ENCODE measurements at places on chromosomes 2 and 18.

GRCh38 chr2:129922571-129923264, 56.7 kb upstream of the RAB6C start:
- no peak for DNase-seq

- DNase-seq: no peak
Measured at GRCh38 chr18:75390854-75391253, 36.6 kb downstream of the SMIM21 start.

GRCh38 chr2:143029141-143029540, 100.1 kb upstream of the ARHGAP15 start:
- DNase-seq: no peak

- no peak for DNase-seq
Measured at GRCh38 chr18:25287106-25287505, 64.9 kb downstream of the ZNF521 start.

GRCh38 chr2:127479866-127480743, 46.2 kb downstream of the IWS1 start:
- DNase-seq: no peak

DNA sequence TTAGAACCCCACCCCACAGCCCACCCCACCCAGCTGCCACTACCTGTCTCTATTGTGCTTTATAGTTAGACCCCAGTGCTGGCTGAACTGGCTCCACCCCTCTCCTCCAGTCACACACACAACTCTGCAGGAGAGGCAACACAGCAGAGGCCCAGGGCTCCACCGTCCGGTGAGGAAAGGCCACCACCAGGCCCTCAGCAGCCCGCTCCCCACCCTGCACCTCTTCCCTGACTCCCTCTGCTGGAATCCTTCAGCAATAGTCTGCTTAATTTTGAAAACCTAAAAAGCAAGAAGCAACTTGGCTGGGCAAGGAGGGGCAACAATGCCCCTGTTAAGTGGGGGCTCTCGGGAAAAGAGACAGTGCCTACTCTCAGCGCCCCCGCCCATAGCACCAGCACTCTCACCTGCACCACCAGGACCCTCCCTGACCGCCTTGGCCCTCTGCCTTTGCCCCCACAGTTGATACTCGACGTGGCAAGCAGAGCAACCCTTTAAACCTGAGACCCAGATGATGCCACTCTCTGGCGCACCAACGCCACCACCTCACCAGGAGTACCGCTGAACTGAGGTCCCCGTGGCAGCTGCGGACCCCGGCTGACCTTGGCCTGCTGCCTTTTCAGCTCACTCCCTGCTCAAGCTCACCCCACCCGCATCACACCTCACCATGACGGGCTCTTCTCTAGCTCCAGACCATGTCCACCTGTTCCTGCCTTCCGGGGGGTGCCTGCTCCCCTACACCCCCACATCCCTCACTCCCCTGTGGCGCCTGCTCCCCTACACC, 45.7 kb downstream of the NDUFA10 start:
- DNase-seq: no peak

GRCh38 chr2:207135340-207135739, 30.4 kb downstream of the KLF7 start:
- DNase-seq: no peak

DNA sequence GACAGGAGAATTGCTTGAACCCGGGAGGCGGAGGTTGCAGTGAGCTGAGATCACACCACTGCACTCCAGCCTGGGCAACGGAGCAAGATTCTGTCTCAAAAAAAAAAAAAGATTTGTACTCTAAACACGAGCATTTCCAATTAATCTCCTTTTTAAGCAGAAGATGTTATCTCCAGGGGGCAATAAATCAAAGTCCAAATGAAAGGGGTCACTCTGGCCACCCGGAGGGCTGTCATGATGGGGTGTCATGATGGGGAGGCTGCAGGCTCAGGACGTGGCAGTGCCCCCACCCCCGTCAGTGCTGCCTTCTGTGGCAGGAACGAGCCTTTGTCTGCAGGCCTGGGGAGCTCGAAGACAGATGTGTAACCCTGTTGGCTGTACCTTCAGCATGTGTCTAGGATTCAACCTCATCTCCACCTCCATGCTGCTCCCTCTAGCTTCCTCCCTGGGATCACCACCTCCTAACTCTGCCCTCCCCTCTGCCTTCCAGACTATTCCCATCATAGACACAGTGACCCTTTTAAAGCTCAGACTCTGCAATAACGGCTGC, 76.9 kb upstream of the YWHAQ start:
- no peak for DNase-seq

GRCh38 chr2:133644846-133645245, 76.6 kb upstream of the NCKAP5 start:
- DNase-seq: no peak

DNA sequence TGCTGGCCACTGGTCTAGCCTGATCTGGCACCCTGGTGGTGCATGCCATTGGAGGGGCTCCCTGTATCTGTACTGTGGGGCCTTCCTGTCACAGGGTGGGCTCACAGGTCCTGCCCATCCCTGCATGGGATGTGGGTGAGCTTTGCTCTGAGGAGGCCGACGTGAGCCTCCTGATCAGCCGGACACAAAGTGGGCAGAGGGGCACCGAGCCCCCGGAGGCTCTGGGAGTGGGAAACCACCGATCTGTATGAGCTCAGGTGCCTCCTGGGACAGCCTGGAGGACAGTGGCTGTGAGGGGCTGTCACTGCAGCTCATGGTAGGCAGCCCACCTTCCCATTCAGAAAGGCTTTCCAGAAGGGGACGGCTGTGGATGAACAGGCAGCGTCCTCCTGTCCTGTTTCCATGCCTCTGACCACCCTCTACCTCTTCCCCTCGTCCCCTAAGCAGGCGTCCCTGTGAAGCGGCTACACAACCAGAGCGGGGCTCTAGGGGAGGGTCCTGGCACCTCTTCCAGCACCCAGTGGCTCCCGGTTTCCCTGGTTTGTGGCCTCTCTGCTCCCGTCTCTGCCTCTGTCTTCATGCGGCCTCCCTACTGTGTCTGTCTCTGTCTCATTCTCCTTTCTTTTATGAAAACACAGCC, 112.5 kb upstream of the OTOS start:
- peak; percentile 37 for DNase-seq

DNA sequence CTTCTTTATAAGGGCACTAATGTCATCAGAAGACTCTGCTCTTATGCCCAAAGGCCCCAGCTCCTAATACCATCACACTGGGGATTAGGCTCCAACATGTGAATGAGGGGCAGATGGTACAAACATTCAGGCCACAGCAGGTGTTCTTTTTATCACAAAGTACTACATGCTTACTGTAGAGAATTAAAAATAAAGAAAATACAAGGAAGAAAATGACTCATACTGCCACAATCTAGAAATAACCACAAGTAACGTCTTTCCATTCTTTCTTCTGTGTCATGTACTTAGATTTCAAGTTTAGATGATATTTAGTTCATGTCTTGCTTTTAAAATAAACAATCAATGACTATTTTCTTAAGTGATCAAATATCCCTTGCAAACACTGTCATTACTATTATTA, 100.3 kb upstream of the NEDD4L start:
- DNase-seq: no peak

DNA sequence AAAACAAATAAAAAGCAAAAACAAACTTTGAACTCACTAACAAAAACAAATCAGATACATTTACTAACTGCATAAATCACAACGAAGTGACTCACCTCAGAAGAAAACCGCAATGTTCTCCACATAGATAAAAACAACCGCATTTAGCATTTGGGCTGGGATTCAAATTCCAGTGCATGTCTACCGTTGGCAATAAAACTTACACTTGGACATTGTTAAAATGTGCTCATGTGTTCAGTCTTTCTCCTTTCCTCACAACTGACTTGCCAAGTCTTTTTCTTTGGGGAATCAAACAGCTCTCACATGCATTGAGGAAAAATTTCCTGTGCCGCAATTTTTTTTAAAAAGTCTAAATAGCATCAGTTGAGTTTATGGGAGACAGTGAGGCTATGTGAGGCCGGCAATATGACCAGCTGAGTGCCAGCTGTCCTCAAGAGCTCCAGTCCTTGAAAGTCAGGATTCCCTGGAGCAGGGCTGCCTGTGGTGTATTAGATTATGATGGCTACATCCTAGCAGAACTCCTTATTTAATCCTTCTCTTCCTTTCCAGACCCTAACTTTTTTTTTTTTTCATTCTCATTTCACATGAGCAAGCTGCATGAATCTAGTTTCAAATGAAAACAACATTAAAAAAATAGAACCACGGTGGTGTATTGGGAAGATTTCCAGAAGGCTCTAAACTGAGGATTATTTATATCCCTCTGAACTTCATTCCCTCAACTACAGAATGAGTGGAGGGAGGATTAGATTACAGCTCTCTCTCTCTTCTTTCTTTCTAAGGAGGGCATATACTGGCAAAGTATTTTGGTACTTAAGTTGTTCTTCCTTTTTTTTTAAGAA, 70.2 kb upstream of the MEIS1 start:
- DNase-seq: no peak

- no peak for DNase-seq
Measured at GRCh38 chr18:57084331-57085271, 62.3 kb upstream of the BOD1L2 start.

- DNase-seq: no peak
Measured at GRCh38 chr2:67445652-67446268, 48.6 kb downstream of the ETAA1 start.

DNA sequence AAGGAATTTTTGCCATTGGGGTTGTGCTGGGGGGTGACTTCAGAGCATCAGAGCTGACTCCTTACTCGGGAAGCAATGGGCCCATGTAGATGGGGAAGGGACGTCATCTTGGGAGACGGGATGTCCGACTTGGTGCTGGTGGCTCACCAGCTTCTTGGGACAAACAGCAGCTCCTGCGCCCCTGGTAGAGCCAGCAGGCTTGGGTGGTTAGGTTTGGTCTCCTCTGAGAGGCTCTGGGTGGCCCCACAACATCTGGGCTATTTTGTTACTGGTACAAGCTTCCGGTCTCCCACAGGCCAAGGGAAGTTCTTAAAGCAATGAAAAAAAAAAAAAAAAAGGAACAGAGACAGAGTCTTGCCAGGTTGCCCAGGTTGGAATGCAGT, 1.8 kb downstream of the NGEF start:
- DNase-seq: no peak

DNA sequence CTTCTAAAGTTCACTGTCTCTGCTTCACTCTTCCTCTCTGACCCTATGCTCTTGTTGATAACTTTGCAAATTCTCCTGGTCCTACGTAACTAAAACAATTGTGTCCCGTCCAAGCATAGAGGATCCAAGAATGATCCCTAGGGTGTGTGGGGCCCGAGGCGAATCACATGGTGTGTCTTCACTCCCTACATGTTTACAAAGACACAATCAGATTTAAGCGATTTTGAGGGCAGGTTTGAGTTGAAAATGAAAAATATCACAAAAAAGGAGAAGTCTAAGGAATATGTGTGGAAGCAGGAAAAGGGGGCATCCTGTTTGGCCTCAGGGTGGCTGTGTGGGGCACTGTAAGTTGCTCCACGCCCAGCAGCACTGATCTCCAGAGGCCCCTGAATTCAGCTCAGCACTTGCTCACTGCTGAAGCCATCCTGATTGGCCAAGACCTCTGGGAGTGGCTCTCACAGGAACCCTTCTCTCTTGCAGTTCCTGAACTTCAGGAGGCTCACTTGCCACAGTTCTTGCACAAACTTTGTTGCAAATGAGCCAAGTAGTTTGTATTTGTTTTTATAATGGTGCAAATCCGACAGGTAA, 363.6 kb downstream of the ZNF521 start:
- no peak for DNase-seq

- DNase-seq: no peak
Measured at GRCh38 chr2:60804473-60804872, 48.4 kb downstream of the PAPOLG start.

DNA sequence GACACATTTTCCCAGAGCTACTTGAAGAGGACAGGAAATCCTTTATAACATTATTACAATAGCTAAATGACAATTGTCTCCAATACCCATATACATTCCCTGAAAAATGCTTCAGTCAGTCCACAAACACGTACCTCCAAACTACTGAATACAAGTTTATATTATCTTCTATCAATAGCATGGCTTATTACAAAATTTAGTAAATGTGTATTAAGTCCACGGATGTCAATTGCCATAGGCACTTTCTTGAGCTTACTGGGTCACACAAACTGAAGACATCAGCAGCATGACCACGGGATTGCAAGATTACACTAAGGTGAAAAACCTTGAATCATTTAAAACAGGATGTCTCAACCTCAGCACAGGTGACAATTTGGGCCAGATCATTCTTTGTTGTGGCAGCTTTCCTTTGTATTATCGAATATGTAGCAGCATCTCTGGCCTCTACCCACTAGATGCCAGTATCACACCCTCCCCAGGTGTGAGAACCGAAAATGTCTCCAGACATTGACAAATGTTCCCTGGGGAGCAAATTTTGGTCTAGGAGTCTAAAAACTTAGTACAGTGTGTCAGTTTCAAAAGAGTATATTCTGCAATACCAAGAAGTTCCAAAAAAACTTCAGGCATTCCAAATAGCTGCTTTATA, 1.4 kb downstream of the MBD2 start:
- no peak for DNase-seq

DNA sequence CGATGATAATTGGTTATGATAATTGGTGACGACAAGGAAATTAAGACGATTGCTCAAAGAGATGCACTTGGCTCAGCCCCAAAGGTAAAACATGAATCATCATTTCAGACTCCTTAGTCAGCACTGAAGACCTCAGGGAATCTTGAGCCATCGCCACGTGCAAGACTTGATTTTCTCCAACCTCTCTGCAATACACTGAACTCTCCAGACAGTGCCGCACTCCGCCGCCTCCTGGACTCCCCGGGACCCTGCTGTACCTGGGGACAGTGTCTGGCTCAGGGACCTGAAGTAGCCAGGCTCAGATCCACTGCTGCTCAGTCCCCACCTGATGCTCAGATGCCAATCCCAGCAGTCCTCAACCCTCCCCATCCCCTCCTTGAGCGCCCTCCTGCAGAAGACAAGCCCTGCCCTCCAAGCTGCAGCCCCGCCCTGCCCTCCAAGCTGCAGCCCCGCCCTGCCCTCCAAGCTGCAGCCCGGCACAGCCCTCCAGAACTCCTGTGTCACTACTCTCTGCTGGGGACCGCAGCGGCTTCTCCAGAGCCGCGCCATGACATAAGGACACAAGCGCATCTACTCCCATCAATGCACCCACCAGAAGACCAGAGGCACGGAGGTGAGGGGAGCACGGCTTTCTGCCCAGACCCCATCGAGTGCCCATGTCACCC, 1.1 kb downstream of the TMEM18 start:
- DNase-seq: no peak

GRCh38 chr2:19989667-19990415, at the start of gene WDR35:
TSS of gene WDR35 (minus strand) at chr2:19990105. CDS start at chr2:19990015, 90 bp downstream.
- peak; percentile 98 for DNase-seq
